NCI-H1092 treated with DMSO at 0.1 percent for 48 hours (cell line): ENCODE measurements at places on chromosomes 12 and 14.

GRCh38 chr12:104083769-104084475 is 19.6 kb downstream of the HCFC2 start:
- no peak for DNase-seq

- DNase-seq, result no peak
Measured at GRCh38 chr12:114447274-114447716, 41.4 kb upstream of the TBX5 start.

DNA sequence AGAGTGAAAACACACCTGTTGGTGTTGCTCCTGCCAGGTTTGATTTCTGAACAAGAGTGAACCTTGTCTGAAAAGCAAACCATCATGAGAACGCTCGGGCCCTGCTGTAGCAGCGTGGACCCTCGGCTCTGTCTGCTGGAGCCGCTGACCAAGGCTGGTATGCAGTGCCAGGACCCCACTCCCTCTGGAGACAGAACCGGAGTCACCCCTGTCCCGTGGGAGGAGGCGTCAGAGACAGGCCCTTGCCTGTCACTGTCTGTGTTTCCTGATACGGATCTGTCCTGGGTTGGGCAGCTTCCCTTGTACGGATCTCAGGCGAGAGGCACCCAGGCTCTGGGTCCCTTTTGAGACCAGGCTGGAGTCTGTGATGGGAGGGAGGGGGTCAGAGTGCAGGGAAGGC is 111.6 kb downstream of the ADGRD1 start:
- no peak for DNase-seq

DNA sequence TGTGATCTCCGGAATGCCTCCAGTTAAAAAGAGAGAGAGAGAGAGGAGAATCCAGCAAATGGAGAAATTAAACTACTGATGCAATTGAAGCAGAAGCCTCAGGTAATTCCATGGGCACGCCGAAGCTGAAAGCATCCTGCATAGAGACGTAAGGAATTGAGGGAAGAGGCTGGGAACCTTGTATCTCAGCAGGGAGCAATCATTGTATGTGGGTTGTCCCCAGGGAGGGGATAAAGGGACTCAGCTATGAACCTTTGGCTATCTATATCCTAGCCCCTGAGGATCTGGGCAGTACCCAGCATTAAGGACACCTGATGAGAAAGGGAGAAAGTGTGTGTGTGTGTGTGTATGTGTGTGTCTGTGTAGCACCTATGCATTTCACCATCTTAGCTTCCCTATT is 95.8 kb upstream of the ATXN7L3B start:
- no peak for DNase-seq

- DNase-seq, result no peak
Measured at GRCh38 chr14:66216763-66217162, 269.4 kb upstream of the CCDC196 start.

DNA sequence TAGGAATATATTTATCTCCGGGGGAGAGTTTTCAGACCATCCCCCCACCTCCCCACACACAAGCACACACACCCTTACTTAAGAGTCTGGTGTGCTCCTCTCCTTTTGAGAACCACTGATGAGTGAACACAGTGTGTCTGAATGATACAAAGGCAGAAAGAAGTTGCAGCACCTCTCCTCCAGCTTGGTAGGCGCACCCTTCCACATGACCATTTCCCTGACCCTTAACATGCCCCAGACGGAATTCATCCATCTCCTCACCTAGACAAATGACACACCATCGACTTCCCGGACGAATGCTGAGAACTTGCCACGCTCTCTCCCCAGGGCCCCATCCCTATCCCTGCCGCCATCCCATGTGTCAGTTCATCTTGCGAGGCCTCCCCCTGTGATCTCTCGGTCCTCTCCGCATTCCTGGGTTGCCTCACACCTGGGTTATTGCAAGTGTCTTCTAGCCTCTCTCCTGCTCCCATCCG is 3.9 kb downstream of the TNFRSF1A start:
- DNase-seq, result no peak

DNA sequence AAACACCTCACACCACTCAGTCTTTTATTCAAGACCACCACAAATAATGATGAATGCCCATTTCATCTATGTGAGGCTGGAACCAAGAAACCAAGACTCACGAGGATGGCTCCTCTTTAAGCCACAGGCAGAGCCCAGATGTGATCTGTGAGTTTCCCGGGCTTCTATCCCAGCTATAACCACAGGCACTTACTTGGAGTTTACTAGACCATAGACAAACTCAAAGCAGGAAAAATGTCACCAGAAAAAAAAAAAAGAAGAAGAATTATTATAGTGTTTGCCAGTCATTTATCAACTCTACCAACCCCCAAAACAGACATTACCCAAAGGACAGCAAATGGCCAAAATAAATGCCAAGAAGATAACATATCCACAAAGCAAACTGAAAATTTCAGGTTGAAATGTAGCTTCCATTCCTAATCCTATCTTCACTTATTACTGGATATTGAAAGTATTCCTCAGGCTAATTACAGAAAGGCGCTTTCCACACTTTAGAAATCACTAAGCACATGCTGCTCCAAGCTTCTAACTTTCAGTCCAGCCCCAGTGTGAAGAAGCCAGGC is 44.7 kb downstream of the ZFYVE1 start:
- no peak for DNase-seq

- DNase-seq, result no peak
Measured at GRCh38 chr12:108482717-108483212, 32.3 kb upstream of the FICD start.

GRCh38 chr12:29149691-29150281 is 708 bp downstream of the FAR2 start:
- no peak for DNase-seq

- DNase-seq, result no peak
Measured at GRCh38 chr14:74578479-74578878, 33.6 kb downstream of the LTBP2 start.

DNA sequence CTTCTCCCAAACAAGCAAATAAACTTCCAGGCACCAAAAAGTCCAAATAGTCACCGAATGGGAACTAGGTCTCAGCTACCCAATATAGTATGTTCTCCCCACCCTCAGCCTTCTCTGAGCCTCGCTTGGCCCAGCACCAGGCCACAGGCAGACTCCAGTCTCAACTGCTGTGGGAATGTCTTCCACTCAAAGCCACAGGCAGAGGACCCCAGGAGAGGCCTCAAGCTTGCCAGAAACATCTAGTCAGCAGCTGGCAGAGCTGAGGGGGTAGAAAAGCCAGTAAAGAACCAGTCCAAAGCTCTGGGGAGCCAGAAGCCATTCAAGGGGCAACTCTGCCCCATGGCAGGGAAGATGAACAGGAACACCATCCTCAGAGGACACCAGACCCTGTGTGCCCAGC is 41.8 kb downstream of the FMNL3 start:
- DNase-seq, result no peak

- no peak for DNase-seq
Measured at GRCh38 chr12:86551146-86551571, 295.0 kb upstream of the MGAT4C start.

DNA sequence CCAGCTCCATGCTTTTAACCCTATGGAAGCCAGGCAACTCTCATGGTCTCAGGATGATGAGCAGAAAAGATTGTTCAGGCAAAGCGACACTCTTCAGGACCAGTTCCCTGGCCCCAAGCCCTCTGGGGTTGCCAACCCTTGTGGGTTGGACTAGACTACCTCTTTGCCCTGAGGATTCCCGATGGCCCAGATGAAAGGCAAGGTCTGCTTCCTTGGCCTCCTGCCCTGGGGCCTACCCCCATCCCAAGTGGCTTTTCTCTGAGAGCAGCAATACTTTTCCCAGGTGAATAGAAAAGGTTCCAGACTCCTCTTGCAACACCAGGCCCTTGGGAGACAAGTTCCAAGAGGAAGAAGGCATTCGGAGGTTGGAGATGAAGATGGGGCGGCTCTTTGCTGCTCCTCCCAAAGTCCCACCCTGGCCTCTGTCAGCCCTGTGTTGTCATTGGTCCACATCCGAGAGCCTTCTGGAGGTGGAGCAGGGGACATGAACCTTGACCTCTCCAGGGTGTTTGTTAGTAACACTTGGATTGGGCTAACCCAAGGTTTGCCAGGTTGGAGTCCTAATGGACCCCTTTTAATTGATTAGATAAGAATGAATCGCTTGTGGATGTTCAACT is 131.1 kb downstream of the GCH1 start:
- no peak for DNase-seq
